Neuronal stem cell (in vitro differentiated cells): ENCODE measurements at places on chromosomes 4 and X.

GRCh38 chr4:15117270-15117946, 115.1 kb downstream of the CPEB2 start:
- DNase-seq, result no peak

- DNase-seq, result no peak
These were observed 209.9 kb downstream of the SHROOM3 start for GRCh38 chr4:76644831-76645485.

- DNase-seq, result no peak
These were observed 484.2 kb upstream of the HS3ST1 start for GRCh38 chr4:11912886-11913285.

- peak; percentile 30 for DNase-seq
These were observed 61.5 kb upstream of the MMAA start for GRCh38 chr4:145557720-145558119.

GRCh38 chrX:84320023-84320422, 132.0 kb upstream of the RPS6KA6 start:
- DNase-seq, result no peak

- no peak for DNase-seq
These were observed 52.8 kb downstream of the APOO start for GRCh38 chrX:23854945-23855344.

DNA sequence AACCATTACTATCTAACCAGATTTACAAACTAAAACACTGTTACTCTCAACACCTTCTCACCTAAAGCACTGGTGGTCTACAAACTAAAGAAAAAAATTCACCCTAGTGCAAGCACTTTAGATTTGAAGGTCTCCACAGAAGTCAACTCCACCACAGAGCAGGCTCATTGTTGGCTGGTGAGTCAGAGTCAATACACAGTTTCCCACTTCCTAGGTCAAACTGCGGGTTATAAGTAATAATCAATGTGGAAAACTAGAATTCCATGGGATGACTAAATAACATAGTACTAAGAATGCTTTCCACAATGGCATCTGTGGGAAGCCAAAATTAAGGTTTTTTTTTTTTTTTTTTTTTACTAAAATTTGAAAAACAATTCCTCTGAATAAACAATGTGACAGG, 191.8 kb downstream of the PDGFC start:
- no peak for DNase-seq

- DNase-seq, result no peak
These were observed 121.3 kb upstream of the S100G start for GRCh38 chrX:16528620-16529019.

- no peak for DNase-seq
These were observed 13.4 kb downstream of the CCDC158 start for GRCh38 chr4:76407440-76408119.

- DNase-seq, result no peak
These were observed 227.8 kb downstream of the ADGRL3 start for GRCh38 chr4:61427818-61428495.

DNA sequence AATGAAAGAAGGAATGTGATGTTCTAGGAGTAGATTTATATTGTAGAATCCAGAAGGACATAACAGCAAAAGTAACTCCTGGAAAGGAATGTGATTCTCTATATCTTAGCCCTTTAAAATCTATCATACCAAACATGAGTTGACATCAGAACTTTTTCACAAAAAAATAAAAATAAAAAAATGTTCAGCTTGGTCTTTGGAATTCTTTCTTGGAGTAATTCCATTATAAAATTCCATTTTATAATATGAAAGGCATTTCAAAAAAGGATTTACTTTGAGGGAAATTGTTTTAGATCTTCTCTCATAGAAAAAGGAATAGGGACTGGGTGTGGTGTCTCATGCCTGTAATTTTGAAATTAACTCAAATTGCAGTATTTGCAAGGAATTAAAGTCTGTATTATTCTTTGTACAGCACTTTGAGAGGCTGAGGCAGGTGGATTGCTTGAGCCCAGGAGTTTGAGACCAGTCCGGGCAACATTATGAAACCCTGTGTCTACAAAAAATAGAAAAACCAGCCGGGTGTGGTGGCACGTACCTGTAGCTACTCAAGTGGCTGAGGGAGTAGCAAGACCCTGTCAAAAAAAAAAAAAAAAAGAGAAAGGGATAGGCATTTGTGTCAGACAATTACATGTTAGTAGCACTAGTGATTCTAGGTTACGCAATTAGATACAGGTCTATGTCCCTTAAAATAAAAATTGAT, 134.9 kb downstream of the SLC4A4 start:
- DNase-seq, result no peak

DNA sequence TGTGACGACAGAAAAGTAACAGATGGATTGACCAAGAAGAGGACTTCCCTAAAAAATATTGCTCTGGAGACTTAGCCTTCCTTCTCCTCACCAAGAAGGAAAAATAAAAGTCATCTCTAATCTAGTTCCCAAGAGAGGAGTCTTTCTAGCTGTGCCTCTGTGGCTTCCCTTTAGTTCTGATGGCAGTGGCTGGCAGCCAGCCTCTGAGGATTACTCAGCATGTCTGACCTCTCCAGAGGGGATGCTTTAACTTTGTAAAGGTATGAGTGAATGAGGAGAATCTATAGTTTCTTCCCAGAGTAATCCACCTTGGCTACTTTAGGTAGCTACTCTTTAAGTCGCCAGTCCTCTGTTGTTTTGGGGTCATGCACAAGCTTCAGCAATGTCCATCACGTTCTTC, 163.9 kb upstream of the KIT start:
- no peak for DNase-seq

DNA sequence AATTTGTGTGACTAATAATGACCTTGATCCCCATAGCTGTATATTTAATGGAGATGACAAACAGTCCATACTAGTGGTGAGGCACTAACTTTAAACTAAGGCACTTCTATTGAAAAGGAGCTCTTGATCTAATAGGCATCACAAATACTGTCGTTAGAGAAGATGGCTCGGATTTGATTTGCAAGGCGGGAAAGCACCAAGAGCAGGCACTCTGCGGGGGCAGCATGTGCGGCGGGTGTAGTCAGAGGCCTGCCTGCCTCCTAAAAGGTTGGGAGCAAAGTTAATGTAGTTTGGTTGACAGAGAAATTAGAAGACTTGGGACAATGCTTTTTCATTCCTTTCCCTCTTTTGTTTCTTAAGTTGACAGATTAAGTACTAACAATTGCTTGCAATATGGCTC, 278.8 kb downstream of the CFAP299 start:
- DNase-seq, result no peak

DNA sequence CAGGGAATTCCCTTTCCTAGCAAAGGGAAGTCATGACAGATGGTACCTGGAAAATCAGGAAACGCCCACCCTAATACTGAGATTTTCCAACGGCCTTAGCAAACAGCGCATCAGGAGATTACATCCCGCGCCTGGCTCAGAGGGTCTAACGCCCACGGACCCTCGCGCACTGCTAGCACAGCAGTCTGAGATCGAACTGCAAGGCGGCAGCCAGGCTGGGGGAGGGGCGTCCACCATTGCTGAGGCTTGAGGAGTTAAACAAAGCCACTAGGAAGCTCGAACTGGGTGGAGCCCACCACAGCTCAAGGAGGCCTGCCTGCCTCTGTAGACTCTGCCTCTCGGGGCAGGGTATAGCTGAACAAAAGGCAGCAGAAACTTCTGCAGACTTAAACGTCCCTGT, 507.7 kb downstream of the ZIC3 start:
- no peak for DNase-seq

GRCh38 chr4:110394871-110395270, 81.1 kb upstream of the ENPEP start:
- DNase-seq, result no peak

DNA sequence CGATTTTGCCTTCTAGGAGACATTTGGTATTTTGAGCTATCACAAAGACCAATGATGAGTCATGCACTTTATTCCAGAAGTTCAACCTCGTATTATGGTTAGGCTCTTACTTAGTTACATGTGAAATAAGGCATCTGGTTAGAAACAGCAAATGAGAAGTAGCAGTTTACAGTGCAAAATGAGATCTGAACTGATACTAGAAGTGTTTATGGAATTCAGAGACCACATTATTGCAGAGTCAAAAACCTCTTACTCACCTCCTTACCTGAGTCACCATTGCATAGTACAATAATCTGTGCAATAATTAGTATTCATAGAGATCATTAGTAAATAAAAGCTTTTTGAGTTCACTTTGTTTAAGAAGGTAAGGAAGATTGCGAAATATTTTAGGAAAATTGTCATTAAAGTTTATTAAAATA, 38.7 kb downstream of the SEC24B start:
- DNase-seq, result no peak

- no peak for DNase-seq
These were observed 75.9 kb upstream of the CAMK2D start for GRCh38 chr4:113837397-113837796.

DNA sequence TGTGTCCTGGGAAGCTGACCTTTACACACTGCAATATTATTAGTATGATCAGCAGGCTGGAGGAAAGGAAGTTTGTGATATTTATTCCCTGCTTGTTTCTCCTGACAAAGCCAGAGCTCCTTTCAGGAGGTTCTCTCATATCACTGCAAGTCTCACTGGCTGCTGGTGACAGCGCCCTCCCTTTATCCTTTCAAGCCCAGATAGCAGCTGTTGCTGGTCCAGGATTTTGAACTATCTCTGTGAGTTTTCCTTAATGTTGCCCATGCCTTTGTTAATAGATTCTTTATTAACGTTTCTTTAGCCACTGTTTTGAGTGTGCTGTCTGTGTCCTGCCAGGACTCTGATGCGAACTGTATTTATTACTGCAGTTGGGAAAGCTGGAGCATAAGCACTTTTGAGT, 518.7 kb downstream of the C4orf33 start:
- DNase-seq, result peak; percentile 5

DNA sequence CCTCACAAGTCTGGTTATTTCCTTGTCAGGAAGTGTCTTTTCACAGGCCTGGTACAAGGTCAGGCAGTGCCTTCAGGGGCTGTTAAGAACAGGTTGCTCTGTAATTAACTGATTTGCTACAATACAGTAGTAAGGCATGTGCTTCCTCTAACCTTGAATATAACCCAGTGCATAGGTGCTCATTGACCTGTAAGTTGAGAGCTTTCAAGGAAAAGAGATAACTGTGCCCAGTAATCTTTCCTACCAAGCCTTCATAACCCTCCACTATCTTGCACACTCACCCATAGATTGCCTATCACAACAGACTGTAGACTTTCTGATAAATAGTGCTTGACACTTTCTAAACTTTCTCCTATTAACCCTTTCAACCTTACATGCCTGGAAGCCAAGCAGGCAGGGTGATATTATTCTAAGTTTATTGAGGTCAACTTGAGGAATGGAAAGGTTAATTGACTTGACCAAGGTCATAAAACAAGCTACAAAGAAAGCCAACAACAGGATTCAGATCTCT, 148.1 kb downstream of the PPARGC1A start:
- no peak for DNase-seq

- no peak for DNase-seq
These were observed 119.2 kb upstream of the EDNRA start for GRCh38 chr4:147361726-147362125.

DNA sequence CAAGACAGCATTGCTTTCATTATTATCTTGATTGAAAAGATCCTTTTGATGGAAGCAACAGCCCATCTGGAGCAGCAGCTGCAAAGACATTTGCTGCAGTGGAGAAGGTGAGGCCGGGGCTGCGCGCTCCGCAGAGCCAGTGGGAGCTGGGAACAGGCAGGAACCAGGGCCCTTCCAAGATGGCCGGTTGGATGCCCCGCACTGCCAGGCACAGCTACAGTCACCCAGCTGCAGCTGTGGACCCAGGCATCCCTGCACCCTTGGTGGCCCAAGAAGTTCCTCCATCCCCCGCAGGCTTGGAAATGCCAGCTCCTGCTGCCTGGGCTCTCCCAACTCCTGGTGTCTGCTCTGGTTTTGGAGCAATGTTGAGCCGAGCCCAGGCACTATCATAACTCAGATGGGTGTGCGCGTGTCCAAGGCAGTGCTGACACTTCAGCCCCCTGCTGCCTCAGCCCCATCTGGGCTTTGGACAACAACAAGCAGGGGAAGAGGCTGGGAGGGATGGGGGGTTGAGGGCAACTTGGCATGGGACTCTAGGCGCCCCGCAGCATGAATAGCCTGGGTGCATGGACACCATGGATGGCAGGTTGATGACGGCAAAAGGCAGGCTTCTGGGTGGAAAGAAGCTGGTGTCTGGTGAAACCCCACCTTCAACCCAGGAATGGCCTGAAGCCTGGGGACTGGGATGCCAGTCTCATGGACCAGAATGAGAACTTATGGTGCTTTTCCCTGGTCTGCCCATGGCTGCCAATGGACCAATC, 371.8 kb downstream of the FSTL5 start:
- DNase-seq, result no peak

DNA sequence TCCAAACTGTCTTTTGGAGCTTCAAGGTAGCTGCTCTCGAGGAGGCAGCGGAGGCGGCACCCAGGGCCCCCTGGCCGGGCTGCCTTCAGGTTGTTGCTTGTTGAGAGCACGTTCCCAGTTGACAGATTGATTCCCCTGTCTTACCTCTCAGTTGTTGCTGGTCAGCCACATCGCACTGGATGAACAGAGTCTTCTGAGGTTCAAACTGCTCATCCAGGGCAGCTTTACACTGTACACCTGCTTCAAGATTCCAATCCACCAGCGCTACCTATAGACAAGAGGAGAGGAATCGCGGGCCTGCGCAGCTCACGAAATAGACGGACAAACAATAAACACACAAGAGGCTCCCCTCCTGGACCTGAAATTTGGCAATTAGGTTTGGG, 497 bp downstream of the HPGD start:
- peak; percentile 24 for DNase-seq

DNA sequence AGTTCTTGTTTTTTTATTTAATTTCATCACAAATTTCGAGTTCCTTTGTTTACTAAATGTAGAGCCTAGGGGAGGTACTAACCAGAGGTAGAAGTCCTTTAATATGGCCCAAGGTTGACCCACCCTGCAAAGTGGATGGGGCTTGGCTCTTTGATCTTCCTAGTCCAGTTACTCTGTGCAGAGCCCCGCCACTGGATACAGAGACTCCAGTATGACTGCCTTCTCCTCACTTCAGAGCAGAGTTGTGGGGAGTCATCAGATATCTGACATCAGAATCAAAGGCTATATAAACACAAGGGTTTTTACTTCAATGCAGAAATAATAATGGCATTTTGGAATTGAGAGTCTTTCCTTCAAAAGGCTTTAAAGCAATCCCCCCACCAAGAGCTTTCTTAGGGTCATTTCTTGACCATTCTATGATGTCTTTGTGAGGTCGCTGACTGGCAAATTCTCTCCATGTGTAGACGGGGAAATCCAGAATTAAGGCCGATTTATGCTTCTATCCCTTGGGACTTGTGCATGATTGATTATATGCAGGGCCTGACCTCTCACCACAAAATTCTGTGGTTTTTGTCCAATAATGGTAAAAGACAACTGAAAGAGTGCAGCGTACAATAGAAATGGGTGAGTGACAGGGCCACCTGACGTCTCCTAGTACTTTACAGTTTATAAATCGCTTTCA, 88.3 kb upstream of the CITED1 start:
- no peak for DNase-seq
